ENCODE measurements at places on chromosomes 2 and 18.

GRCh38 chr2:38448692-38449410 is 71.8 kb upstream of the ATL2 start:
- DNase-seq = no peak

- peak; percentile 66 for DNase-seq
Measured at GRCh38 chr2:63049970-63050333, 678 bp upstream of the OTX1 start.

DNA sequence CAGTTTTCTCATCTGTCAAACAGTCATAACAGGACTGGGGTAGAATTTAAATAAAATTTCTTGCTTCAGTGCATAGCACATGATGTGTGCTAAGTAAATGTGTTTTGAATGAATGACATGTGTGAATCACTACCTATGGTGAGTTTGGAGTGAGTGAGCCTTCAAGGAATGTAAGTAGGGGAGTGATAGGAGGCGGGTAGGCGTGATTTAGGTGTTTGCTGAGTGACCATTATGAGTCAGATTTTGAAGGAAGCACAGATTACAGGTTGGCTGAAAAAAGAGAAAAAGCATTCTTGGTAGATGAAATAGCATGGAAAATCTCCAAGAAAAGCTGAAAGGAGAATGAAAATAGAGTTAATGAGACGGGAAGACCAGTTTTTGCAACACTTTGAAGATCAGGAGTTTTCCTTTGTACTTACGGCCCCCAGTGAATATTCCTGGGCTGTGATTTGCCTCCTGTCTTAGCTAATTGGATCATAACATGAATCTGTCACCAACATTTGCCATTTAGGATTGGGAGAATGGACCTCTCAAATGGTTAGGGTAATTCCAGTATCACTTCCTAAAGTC is 136.9 kb upstream of the GATA6 start:
- DNase-seq = no peak

DNA sequence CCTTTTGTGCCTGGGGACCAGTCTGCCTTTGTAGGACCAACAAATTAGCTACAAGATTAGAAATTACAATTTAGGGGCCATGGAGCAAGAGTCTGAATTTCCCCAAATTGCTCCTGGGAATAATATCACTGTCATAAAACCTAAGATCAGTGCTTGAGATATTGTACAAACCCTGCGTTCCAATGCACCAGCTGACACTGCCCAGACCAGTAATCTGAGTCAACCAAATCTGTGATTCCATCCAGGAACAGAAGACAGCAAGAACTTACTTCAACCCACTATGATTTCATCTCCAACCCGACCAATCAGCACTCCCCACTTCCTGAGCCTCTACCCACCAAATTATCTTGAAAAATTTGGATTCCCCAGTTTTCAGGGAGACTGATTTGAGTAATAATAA is 1305.0 kb upstream of the NRXN1 start:
- DNase-seq = no peak

DNA sequence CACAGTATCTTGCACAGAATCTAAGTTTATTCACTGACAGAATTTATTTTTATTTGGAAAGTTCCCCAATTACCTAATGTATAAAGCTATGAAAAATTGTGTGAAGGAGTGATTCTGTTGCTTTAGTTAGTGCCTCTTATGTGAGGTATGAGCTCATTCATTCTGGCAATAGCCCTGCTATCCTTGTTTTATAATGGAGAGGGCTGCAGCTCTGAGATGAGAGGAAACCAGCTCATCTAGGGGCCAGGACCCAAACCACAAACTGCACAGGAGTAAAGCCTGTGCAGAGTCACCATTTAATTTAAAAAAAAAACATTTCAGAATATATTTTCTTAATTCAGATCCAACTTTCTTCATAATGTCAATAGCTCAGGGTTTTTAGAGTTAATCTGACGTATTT is 383.0 kb downstream of the TMEM182 start:
- DNase-seq = no peak

DNA sequence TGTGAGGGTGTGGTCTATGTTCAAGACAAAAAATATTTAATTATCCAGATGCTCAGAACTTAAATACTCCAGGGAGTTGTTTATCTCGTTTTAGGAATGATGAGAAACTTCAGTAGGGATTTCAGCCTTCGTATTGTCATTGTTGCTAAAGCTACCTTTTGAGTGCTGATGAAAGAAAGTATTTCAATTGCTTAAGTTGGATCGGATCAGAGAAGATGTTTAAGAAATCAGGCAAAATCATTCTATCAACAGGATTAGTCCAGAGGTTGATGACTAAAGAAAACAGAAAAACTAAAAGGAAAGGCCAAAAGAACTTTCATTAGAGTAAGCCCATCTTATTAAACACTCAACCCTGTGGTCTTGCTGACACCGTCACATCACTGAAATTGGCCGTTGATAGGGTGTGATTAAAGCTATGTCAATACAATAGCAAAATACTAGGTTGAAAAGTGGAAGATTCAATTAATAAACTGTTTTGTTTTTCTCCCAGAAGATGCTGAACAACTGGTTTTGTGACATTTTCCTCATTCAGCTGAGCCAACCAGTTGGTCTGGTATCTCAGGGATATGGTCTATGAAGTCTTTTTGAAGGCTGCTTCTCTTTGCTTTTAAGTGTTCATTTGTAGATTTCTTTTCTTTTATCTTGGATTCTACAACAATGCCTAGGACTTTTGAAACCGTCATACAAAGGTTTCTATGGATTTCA is 551.7 kb downstream of the SLC4A3 start:
- DNase-seq = no peak

DNA sequence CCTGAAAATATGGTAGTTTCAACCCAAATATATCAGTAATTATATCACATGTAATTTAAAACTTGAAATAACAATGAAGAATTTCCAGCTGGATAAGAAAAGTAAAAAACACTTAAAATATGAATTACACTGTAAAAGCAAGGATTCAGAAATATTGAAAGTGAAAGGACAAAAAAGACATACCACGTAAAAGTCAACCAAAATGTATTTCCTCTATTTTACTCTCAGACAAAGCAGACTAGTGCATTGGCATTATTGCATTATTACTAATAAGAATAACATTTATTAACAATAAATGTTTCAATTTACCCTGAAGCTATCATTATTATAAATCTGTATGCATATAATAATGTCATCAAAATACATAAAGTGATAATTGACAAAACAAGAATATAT is 445.1 kb upstream of the TRIB2 start:
- no peak for DNase-seq

- peak; percentile 78 for DNase-seq
Measured at GRCh38 chr2:112623913-112624777, 21.6 kb upstream of the SLC20A1 start.

DNA sequence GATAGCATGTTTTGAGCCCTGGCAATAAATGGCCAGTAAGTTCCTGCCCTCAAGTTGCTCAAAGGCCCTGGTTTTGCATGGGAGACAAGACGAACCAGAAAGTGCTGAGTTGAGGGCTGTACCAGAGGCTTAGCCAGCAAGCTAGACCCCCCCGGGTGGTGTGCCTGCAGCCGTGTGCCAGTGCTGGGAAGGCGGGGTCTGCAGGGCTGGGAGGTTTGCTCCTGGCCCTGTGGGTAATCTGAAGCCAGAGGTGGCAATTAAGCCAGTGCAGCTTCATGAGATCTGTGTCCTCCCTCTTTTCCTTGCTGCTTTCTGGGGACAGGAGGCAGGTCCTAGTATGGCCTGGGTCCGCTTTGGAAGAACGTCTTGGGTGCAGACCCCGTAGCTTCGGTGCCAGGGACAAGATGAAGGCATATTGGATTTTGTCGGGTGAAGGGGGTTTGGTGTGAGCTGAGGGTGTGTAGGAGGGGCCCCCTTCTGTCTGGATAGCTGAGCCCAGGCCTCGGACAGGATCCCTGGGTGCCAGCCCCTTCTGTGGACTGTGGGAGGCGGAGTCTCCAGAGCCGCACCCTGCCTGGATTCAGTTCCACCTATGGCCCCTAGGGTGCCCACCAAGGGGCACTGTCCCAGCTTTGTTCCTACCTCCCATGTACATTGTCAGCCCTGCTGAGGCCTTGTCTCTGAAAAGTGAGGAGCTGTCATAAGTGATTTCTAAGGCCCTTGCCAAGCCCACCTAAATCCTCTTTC is 15.6 kb downstream of the ATOH8 start:
- DNase-seq = no peak

- no peak for DNase-seq
Measured at GRCh38 chr2:135785032-135785431, 43.4 kb downstream of the UBXN4 start.

DNA sequence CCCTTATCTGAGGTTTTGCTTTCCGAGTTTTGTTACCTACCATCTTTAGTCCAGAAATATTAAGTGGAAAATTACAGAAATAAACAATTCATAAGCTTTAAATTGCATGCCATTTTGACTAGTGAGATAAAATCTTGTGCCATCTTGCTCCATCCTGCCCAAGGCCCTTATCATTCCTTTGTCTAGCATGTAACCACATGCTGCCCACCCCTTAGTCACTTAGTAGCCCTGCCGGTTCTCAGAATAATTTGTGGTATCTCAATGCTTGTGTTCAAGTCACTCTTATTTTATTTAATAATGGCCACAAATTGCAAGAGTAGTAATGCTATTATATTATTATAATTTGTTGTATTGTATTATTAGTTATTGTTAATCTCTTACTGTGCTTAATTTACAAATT is 36.8 kb upstream of the VPS54 start:
- DNase-seq = no peak

- no peak for DNase-seq
Measured at GRCh38 chr2:219720956-219721355, 93.5 kb downstream of the SLC4A3 start.

DNA sequence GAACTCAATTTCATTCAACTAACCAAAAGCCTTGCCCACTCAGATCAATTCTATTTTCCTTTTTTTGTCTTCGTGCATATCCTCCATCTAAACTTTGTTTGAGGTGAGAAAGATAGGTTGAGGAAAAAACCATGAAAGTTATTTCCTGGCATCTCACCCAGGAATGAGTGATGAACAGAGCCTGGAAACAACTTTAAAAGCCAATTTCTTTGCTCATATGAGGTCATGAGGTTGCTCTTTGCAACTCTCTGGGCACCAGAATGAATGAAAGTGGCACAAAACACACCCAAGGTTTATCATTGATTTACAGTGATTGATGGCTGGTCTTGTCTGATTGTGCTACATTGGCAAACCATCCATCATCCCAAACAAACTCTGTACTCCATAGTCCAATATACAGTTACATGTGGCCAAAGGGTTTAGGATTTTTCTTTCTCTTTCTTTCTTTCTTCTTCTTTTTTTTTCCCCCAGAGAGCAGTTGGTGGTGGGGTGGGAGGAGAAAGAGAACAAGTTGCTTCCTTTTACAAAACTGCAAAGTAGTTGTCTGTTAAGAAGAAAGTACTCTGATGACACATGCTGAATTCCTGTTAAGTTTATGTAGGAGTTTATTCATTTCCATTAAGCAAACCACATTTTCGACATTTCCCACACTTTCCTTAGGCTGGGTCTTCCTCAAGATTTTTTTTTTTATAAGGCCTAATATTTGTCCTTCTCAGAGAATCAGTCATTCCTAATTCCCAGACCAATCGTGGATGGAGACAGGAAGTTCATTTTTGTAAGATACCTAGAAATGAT is 575.9 kb upstream of the ZEB2 start:
- DNase-seq = no peak

DNA sequence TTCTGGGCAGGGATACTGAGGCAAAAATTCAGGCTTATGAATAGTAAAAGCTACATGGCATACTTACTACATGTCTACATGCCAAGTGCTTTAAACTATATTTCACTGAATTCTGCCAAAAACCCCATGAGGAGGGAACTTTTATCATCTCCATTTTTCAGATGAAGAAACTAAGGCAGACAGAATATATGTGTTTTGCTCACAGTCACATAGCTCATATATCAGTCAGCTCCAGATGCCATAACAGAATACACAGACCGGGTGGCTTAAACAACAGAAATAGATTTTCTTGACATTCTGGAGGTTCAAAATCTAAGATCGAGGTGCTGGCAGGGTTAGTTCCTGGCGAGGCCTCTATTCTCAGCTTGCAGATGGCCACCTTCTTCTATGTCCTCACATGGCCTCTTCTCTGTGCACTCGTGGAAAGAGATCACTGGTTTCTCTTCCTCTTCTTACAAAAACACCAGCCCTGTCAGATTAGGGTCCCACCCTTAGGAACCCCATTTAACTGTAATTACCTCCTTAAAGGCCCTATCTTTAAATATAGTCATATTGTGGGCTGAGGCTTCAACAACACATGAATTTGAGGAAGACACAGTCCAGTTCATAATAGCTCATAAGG is 27.1 kb upstream of the CREB1 start:
- no peak for DNase-seq

Data from activated CD8-positive, alpha-beta memory T cell treated with anti-CD3 and anti-CD28 coated beads, Interleukin-2, amount 50 U/mL, for 48 hours (primary cell).